MM.1S (cell line): ENCODE measurements at places on chromosomes 2 and 18.

DNA sequence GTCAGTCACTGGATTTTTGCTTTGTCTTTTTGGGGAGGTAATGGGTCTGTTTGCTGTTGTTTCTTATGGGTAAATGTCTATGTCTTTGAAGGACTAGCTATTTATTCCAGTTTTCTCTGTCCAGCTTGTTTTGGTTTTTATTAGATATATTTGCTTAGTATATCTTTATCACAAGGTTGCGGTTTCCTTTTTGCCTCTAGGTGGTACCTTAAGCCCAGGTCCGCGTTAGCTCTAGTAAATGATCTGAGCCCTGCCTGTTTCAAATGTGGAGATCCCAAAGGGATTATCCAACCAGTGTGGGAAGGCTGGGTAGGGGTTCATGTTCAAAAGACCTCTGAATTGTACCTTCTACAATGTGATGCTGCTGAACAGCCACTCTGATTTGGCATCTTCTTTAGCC, 114.5 kb downstream of the MYO3B start:
- no peak for DNase-seq

- no peak for DNase-seq
Measured at GRCh38 chr18:45014047-45014501, 333.4 kb downstream of the SETBP1 start.

- no peak for DNase-seq
Measured at GRCh38 chr18:75216911-75217689, 6.5 kb downstream of the TSHZ1 start.

GRCh38 chr2:100967716-100968115, 34.4 kb upstream of the RPL31 start:
- DNase-seq, result no peak

- DNase-seq, result no peak
Measured at GRCh38 chr2:27202854-27203253, 9.0 kb upstream of the ATRAID start.

GRCh38 chr2:101704816-101705578, 7.5 kb downstream of the MAP4K4 start:
- no peak for DNase-seq

- DNase-seq, result peak; percentile 69
Measured at GRCh38 chr2:68031542-68032160, 31.2 kb downstream of the C1D start.

GRCh38 chr2:8438996-8439395, 242.9 kb upstream of the ID2 start:
- DNase-seq, result no peak

DNA sequence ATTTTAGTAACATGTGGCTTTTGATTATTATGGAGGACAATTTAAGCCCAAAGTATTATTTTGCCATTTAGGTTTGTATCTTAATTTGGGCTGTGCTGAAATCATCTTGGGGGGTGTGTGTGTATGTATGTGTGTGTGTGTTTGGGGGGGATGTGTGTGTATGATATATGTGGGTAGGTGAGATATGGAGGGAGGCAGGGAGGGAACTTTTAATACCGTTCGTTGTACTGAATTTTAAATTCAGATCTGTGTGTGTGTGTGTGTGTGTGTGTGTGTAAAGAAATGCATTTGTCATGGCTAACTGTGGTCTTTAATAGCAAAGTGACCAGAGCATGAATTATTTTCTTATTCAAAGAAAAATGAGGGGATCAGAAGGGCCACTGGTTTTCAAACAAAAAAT, 113.7 kb downstream of the LTBP1 start:
- no peak for DNase-seq

DNA sequence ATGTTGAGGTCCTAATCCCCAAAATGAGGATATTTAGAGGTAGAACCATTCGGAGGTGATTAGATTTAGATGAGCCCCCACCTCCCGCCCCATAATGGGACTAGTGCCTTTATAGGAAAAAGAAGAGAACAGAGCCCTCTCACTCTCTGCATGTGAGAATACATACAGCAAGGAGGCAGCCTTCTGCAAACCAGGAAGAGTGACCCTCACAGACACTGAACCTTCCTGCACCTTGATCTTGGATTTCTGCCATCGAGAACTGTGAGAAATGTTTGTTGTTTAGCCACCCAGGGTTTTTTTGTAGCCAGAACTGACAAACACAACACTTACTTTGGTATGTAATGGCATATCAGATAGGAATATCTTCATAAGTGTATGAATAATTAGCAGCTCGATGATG, 83.7 kb downstream of the XIRP2 start:
- DNase-seq, result no peak

GRCh38 chr2:83742117-83742782, 716.8 kb downstream of the SUCLG1 start:
- DNase-seq, result no peak

GRCh38 chr2:189088591-189089205, 90.9 kb downstream of the COL5A2 start:
- DNase-seq, result no peak

GRCh38 chr2:128474036-128474955, 155.6 kb upstream of the HS6ST1 start:
- no peak for DNase-seq

- DNase-seq, result no peak
Measured at GRCh38 chr18:36934884-36935283, 106.0 kb downstream of the KIAA1328 start.

DNA sequence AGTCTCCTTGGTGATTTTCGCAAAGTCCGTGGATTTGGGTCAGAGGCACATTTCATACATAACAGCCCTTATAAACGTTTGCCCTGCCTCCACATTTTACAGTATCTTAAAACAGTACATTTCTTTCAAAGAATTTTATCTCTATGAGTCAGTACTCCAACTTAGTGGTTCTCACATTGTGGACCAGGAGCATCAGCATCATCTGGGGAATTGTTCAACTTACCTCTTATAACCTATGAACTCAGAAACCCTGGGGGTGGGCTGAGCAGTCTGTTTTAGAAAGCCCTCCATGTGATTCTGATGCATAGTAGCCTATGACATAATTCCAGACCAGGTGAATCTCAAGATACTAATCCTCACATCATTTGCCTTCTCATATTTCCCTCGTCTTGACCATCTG, 12.4 kb downstream of the SUPT7L start:
- no peak for DNase-seq

- DNase-seq, result no peak
Measured at GRCh38 chr18:59605633-59606192, 91.5 kb downstream of the CCBE1 start.

- DNase-seq, result no peak
Measured at GRCh38 chr2:31020713-31021112, 117.5 kb downstream of the GALNT14 start.

GRCh38 chr2:119476301-119477112, 44.9 kb downstream of the TMEM37 start:
- DNase-seq, result peak; percentile 54

DNA sequence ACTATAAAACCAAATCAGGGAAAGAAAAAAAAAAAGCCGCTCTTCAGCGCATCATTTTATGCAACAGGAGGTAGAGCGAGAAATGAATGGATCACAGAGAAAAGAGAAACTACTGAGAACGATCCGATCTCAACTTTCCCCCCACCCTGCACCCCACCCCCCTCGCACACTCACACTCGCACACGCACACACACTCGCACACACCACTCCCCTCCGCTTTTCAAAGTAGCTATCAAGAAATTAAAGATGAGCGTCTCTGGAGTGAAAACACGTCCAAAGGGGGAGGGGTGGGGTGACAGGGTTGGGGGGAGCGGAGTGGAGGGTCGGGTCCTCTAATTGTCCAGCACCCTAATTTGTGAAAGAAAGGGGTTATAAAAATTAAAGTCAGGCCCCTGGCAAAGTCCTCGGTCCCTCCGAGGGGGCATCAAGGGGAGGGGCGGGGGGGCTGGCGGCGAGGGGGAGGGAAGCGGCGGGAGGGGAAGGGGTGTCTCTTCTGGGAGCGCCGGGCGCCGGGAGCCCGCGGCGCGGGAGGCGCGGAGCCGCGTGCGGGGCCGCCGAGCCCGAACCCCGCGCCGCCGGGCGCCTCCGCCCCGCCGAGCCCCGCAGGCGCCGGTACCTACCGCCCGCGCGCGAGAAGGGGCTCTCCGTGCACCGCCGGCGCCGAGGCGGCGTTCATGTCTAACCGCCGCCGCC, 428 bp downstream of the TCF4 start:
- DNase-seq, result peak; percentile 19

DNA sequence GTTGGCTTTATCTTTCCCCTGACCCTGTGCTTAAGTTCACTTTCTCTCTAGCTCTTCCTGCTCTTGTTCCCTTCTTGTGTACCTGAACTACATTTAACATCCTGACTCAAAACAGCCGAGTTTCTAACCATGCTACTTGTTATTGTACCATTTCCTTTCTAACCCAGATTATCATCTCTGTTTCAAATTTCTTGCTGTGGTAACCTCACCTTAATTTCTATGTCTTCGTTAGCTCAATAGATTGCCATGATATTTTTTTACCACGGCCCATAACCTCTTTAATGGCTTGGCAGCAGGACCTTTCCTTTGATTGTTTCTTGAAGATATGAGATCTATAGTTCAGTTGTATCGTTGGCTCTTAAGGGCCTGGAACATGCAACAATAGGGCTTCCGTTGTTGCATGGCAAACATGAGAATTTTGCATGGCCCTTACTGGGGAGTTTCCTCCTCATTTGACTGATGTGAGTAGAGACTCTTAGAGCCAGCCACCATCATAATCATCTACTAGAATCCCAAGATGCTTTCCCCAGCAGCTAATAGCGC, 11.1 kb downstream of the CFAP36 start:
- no peak for DNase-seq

DNA sequence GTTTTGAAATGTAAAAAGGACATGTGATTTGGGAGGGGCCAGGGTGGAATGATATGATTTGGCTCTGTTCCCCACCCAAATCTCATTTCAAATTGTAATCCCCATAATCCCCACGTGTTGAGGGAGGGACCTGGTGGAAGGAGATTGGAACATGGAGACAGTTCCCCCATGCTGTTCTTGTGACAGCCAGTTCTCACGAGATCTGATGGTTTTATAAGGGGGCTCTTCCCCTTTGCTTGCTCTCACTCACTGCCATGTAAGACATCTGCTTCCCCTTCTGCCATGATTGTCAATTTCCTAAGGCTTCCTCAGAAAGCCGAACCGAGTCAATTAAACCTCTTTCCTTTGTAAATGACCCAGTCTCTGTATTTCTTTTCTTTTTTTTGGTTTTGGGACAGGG, 39.2 kb downstream of the FECH start:
- DNase-seq, result no peak

GRCh38 chr2:178949151-178949550, 100.8 kb downstream of the CCDC141 start:
- DNase-seq, result no peak

DNA sequence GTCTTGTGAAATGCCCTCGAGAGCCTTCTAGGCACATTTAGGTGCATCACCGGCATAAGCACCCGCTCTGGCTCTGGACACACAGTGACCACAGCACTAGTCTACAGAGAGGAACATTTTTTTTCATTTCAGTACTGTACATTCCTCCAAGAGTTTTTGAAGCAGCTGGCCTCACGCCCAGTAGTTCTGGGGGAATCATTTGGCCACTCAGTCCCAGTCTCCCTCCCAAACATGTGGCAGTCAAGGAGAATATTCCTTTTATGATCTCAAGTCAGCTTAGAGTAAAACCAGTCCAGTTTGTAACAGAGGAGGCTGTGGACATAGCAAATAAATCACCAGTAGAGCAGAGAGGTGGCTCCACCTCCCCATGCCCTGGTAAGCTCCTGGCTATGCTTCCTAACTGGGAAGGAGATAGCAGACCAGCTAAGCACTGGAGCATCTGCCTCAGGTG, 48.1 kb downstream of the KCNE4 start:
- DNase-seq, result no peak

- DNase-seq, result no peak
Measured at GRCh38 chr2:239726631-239727181, 298.4 kb downstream of the NDUFA10 start.

- no peak for DNase-seq
Measured at GRCh38 chr18:79844999-79845563, 47.3 kb downstream of the KCNG2 start.

- DNase-seq, result no peak
Measured at GRCh38 chr2:117935954-117936353, 77.9 kb downstream of the CCDC93 start.

- no peak for DNase-seq
Measured at GRCh38 chr18:6569813-6570212, 155.1 kb upstream of the L3MBTL4 start.

- DNase-seq, result no peak
Measured at GRCh38 chr2:128241896-128242295, 76.8 kb downstream of the HS6ST1 start.

DNA sequence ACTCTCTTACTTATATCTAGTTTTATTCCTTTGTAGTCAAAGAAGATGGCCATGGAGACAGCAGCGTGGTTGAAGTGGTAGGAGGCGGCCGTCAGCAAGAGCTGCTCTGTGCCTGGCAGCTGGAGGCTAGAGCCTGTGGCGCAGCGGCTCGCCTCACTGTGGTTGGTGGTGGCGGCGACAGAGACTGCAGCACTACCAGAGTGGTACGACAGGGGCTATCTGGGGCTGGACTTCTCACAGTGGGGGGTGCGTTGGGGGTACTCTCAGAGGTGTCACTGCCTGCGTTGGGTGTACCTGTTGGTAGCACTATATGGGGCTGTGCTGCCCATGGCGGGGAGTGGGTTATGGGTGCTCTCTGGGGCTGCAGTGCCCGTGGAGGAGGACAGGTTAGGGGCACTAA, 8.5 kb upstream of the ANKRD62 start:
- DNase-seq, result no peak

- no peak for DNase-seq
Measured at GRCh38 chr2:208454861-208455260, 48.3 kb downstream of the PTH2R start.

- DNase-seq, result no peak
Measured at GRCh38 chr2:17818235-17818815, 2.1 kb downstream of the MSGN1 start.

DNA sequence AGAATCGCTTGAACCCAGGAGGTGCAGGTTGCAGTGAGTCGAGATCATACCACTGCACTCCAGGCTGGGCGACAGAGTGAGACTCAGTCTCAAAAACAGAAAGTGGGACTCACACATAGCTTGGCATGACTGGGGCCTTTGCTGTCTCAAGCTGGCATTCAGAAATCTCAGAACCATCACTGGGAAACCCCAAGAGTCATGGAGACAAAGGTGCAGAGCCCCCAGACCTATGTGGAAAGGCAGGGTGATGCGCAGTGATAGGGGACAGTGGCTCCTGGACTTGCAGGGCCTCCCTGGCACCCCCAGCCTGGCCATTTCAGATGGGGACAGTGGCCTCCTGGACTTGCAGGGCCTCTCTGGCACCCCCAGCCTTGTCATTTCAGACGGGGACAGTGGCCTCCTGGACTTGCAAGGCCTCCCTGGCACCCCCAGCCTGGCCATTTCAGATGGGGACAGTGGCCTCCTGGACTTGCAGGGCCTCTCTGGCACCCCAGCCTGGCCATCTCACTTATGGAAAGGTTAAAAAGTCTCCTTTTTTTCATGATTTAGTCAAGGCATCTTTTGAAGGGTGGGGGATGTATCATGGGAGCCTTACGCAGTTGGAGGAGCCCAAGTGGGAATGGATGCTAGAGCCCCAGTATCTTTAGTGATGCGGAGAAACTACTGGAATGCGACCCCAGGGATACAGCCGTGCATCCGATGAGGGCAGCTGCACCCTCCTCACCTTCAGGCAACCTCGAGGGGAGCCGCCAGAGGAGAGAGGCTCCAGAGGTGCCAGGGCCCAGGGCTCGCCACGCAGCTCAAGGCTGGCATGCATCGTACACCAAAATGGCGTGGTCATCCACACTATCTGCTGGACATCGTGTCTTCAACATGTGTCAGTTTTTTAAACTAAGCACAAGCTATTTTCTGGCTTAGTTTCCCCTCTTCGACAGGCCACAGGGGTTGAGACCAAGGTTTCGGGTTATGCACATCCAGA, 30.5 kb downstream of the ZNF516 start:
- no peak for DNase-seq
